ENCODE measurements at places on chromosomes 11 and 22.

- no peak for DNase-seq
Measured at GRCh38 chr11:117657794-117658193, 139.2 kb downstream of the DSCAML1 start.

DNA sequence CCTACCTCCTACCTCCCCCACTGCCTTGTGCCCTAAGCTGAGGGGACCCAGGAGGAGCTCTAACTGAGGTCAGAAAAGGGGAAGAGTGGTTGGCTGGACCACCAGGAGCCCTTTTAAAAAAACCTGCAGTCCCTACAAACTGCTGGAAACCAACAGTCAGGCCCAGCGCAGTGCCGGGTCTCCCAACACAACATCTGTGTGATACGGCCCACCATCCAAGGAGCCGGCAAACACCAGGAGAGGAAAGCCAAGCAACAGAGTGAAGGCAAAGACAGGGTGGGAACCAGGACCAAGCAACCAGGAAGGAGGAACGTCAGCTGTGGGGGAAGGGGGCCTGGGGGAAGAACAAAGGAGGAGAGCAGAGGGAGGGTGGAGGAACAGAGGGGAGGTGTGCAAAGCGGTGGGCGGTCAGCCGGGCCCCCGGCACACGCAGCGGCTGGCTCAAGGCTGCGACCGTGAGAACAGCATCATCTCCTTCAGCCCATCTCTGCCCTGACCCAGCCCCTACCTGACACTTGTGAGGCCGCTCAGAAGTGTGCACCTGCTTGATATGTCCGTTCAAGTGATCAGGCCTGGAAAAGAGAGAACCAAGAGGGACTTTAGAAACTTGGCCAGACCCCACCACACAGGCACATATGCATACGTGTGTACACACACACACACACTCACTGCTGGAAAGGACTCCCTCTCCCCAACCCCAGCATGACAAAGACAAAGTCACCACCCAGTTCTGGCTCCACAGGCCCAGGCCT, 3.6 kb downstream of the PATZ1 start:
- no peak for DNase-seq

DNA sequence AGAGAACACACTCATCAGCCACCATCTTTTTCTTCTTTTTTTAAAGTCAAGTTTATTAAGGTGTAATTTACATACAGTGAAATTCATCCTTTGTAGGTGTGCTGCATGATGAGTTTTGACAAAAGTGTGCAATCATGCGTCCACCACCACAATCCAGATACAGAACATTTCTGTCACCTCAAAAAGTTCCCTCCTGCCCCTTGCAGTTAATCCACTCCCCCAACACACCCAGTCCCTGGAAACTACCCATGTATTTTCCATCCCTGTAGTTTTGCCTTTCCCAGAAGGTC, 126.7 kb downstream of the HIPK3 start:
- DNase-seq: no peak

- no peak for DNase-seq
Measured at GRCh38 chr11:102868339-102868738, 6.4 kb downstream of the MMP12 start.

DNA sequence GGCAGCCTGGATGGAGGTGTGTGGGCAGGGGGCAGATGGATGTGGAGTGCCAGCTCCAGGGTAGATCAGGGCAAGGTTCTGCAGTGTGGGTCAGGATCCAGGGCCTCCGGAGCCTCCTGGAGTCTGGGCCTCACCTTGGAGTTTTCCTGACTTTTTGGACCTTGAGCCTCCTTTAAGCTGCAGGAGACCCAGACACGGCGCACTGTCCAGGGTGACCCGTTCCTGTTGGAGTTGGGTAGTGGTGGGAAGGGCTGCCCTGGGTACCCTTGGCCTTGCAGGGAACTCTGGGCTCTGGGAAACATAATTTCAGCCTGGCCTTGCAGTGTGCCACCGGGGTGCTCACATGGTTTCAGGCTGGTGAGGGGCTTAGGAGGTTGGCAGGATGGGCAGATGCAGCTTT, 17.0 kb downstream of the MGAT3 start:
- DNase-seq: no peak

GRCh38 chr22:22836635-22837034, 51.0 kb upstream of the IGLL5 start:
- no peak for DNase-seq

DNA sequence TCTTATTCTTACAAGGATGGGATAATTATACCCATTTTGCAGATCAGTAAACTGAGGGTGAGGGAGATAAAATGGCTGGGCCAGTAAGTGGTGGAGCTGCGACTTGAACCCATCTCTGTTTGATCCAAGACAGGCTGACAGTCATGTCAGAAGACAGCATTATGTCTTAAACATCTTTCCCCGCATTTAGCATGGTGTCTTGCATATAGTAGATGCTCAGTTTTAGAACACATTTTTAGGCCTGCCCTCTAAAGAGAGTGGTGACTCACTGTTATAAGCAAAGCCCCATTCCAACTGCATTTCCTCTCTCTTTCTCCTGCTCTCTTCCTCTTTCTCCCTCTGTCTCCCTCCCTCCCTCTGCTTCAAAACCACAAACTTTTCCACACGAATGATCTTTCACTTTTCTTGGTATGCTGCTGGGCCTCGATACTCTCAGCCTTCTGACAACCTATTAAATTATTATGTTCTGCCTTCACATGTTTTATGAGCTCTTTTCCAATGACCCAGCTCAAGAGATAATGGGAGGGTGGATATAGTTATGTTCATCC, 25.2 kb downstream of the CWC15 start:
- DNase-seq: no peak

DNA sequence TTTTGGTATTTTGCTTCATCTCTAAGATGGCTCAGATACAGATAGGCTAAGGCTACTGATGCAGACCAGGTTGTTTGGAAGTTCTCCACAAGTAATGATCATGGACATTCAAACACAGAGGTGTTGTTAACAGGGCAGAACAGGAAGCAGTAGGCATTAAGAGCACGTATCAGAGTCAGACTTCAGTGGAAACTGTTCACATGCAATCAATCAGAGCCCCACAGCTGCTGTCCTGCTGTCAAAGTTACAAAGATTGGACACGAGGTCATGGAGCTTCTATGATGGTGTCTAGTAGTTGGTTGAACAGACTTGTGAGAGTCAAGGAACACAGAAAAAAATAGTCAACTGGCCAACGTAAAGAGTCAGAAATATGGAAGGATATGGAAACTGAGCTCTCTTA, 19.8 kb downstream of the OR10D3 start:
- no peak for DNase-seq

GRCh38 chr11:22807855-22808570, 21.6 kb downstream of the SVIP start:
- no peak for DNase-seq

- DNase-seq: peak; percentile 58
Measured at GRCh38 chr22:36860821-36861659, at the start of gene NCF4. Gene NCF4 (plus strand): TSS chr22:36861006. CDS start chr22:36861172, 166 bp downstream.

GRCh38 chr11:60782393-60783140, 2.6 kb upstream of the MS4A10 start:
- DNase-seq: no peak

DNA sequence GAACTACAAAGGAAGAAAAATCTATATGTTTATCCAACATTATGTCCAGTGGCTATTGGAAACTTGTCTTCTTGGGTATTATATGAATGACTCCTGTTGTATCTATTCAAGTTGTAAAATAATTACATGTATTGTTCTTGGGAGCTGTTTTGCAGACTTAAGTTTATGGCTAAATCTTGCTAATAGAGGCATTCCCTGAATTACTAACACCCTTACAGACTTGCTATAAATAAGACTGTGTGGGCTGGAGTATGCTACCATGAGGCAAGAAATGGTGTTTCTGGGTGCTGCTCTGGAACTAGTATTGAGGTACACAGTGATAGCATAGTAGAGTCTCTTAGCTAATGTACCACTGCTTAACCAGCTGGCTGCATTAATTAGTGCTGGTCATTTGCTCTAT, 155.1 kb downstream of the HIPK3 start:
- DNase-seq: no peak

- no peak for DNase-seq
Measured at GRCh38 chr11:12185914-12186313, 75.5 kb downstream of the MICAL2 start.

- DNase-seq: no peak
Measured at GRCh38 chr11:113045146-113045545, 83.9 kb downstream of the NCAM1 start.

GRCh38 chr22:32407312-32407711, 4.7 kb downstream of the RTCB start:
- no peak for DNase-seq

GRCh38 chr11:6608726-6609501, 3.1 kb downstream of the TAF10 start:
- DNase-seq: no peak

GRCh38 chr11:127247261-127247851, 246.8 kb upstream of the KIRREL3 start:
- no peak for DNase-seq

- DNase-seq: no peak
Measured at GRCh38 chr11:19790831-19791552, 78.4 kb downstream of the NAV2 start.

GRCh38 chr11:76567261-76567660, 103.3 kb downstream of the LRRC32 start:
- DNase-seq: no peak

DNA sequence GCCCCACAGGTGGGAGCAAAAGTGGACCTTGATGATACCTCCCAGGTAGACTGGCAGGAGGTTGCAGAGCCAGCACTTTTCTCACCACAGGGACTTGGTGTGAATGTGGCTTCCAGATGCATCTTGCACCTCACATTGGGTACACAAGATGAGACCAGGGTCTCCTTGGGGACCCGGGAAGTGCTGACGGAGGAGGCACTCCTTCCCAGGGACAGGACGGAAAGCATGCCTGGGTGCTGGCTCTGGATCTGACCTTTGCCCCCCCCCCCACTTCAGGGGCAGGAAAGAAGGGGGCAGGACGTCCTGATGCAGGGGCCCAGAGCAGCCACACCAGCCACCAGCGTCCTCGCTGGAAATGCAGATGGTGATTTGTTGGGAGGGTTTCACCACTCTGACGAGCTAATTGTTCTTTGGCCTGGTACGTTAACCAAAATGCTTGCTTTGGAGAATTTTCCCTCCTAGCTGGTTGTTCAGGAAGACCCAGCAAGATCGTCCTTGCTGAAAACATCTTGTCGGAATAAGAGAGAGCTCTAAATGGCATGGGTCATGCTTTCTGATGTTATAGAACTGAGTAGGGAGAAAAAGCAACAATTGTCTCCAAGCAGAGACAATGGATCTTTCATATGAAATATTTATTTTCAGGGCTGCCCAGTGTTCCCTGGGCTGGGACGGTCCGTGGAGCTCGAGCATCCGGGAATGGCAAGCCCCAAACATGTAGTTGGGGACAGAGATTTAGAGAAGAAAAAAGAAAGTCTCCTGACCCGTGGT, 74.4 kb upstream of the PPARA start:
- DNase-seq: no peak

GRCh38 chr11:95337175-95337957, 106.4 kb upstream of the SESN3 start:
- peak; percentile 43 for DNase-seq

DNA sequence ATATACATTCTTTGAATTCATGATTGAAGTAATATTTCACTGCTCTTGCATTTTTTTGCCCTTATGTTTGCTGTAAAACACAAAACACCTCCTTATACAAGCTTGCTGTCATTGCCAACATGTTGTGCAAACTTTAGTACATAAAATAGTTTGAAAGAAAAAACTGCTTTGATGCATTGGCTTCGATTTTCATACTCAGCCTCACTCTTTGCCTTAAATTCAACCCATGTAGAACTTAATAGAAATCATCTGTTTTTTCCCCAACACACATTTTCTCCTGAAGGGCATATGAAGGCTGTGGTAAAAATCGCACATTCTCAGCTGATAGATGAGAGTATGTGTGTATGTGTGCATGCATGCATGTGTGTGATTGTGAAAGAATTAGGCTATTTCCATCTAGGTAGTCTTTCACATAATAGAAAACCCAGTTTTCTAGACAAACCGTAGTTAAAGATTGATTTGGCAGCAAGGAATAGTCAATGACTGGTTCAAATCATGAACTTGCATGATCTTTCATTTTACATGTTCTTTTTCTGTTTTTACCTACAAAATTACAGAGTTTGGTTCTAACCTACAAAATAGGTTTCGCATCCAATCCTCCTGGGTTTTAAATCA, 72.8 kb upstream of the MTMR2 start:
- no peak for DNase-seq

GRCh38 chr11:11467312-11467711, 114.3 kb upstream of the CSNK2A3 start:
- no peak for DNase-seq

DNA sequence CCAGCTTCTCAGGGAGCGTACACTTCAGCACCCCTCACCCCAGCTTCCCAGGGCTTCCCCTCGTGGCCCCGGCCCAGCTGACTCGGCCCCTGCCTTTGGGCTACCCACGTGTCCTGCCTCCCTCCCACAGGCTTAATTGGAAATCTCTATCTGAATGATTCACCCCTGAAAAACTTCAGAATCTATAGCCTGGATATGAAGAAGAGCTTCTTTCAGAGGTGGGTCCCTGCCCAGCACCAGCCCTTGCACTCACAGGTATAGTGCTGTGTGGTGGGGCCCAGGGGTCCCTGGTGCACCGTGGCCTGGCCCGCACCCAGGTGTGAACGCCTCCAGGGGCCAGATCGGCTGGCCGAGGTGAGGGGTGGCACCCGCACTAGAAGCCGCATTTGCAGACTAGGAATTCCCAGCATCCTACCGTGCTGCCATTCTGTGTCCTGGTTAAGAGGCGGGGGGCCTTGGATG, 38.4 kb downstream of the B3GAT1 start:
- no peak for DNase-seq

DNA sequence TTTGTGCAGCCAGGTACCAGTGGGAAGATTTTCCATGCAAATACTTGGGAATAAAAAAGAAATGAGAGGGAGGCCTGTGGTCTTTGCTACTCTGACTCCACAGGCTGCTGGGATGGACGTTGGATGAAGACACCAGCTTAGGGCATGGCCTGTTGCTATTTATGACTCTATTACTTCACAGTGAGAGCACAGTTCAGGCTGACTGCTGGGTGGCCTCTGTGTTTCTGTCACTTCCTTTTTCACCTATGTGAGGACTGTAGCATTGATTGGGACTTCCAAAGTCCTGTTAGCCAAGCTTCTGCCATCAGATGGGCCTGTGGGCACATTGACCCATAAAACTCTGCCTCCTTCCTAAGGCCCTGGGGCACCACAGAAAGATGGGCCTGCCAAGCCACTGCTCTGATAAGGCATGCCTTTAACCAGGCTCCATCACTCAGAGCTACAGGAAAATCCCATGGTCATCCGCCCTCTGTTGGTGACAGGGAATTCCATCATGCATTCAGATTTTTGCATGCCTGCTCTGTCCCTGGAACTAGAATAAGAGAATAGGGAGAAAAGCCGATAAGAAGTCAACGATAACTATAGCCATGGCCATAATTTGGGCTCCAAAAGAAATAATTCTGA, 64.6 kb downstream of the KCNJ1 start:
- DNase-seq: no peak

- no peak for DNase-seq
Measured at GRCh38 chr11:87072787-87073186, 35.1 kb downstream of the TMEM135 start.

- no peak for DNase-seq
Measured at GRCh38 chr22:27681037-27681436, 120.5 kb downstream of the MN1 start.

Data from CD4-positive, alpha-beta T cell treated with Interleukin-10 for 1 hour (primary cell).